ENCODE measurements at places on chromosomes 6 and 20. TPM values are rescaled to one million over a fixed set of nuclear protein-coding genes. Genes with fewer than 3 reads are reported as not detected.

The SLC17A3 gene
- not detected for total RNA-seq

The MYBL2 gene
- total RNA-seq: 80.8 TPM

The C20orf96 gene
- 3.8 TPM for total RNA-seq

The PPIL6 gene
- 2.4 TPM for total RNA-seq

DNA sequence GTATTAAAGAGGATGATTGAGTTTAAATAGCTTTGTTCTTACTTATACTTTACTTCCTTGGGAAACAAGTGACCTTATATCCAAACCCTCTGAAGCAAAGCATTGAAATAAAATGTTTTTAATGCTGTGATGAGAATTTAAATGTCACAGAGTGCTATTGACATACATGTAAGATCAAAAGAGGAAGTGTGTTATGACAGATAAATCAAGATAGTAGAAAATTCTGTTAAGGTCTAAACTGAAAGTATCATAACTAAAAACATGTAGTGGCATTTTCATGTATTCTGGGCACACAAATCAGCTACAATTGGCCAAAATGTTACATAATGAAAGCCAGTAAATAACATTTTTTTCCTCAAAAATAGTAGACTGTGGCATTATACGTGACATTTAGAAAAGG, 318.0 kb downstream of the GRIK2 start:
- DNase-seq: no peak
